Smooth muscle cell of the coronary artery (primary cell): ENCODE measurements at places on chromosomes 2 and 18. TPM values are rescaled to one million over a fixed set of nuclear protein-coding genes. Genes with fewer than 3 reads are reported as not detected.

The ARHGAP25 gene
- 1.1 and 3.9 TPM in 2 replicates for total RNA-seq

The EFEMP1 gene
- 2,454 and 4,421 TPM in 2 replicates for total RNA-seq

The GLI2 gene
- 1.1 and 6.1 TPM in 2 replicates for total RNA-seq

The COLEC12 gene
- 49.6 and 58.5 TPM in 2 replicates for total RNA-seq

The MDH1 gene
- 141 and 174 TPM in 2 replicates for total RNA-seq

The SERPINB4 gene
- 3.7 TPM in 1 of 2 replicates, not detected in the other for total RNA-seq

The MSTN gene
- not detected in 2 replicates for total RNA-seq

The SYT4 gene
- not detected in 2 replicates for total RNA-seq

The ANKZF1 gene
- total RNA-seq: 15.4 and 22.7 TPM in 2 replicates

The CROCC2 gene
- total RNA-seq: 0.12 TPM in 1 of 2 replicates, not detected in the other

The ANKRD30BL gene
- total RNA-seq: not detected in 2 replicates

The KIAA2012 gene
- under 0.01 TPM in 1 of 2 replicates, not detected in the other for total RNA-seq

The ZNF385B gene
- total RNA-seq: not detected in 2 replicates

The SLC1A4 gene
- total RNA-seq: 12.3 and 14.8 TPM in 2 replicates

The CCDC141 gene
- total RNA-seq: under 0.01 and 0.15 TPM in 2 replicates

The ARL6IP6 gene
- 6.6 and 8.2 TPM in 2 replicates for total RNA-seq

The CCL20 gene
- total RNA-seq: 0.30 TPM in 1 of 2 replicates, not detected in the other

The TIGD1 gene
- 1.2 and 1.7 TPM in 2 replicates for total RNA-seq
